ENCODE measurements at places on chromosomes 13 and 19.

DNA sequence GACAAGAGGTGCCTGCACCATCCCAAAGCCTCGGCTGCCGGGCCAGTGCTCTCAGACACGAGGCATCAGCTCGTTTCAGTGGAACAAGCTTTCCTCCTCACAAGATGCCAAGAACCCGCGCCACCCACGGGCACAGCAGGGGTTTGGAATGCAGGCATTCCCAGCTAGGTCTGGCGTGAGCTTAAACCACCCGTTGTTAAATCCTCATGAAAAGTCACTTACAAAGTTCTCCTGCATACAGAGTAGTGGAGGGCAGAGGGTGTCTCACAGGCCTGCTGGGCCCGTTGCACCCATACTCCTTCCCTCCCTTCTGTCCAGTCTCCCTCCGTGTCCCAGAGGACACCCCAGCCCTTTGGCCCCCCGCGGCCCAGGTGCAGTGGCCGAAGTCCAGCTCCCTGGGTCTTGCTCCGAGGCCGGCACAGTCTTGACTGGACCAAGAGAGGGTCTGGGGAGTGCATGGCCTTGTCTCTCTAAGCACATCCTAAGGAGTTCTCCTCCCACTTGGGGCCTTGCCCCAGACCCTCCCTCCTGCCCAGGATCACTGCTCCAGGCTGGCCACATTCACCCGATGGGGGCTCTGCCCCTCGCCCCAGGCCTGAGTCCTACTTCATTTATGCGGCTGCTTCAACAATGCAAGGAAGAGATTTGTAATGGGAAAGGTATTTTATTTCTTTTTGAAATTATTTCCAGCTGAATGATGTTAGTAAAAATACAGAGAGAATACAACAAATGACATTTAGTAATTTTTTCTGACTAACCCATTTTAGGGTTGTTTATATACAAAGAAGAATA, 35.2 kb upstream of the GRTP1 start:
- no peak for DNase-seq

GRCh38 chr19:45668342-45668871, 386 bp downstream of the GIPR start:
- no peak for DNase-seq

GRCh38 chr19:50509366-50509765, 1.6 kb downstream of the JOSD2 start:
- DNase-seq: no peak

DNA sequence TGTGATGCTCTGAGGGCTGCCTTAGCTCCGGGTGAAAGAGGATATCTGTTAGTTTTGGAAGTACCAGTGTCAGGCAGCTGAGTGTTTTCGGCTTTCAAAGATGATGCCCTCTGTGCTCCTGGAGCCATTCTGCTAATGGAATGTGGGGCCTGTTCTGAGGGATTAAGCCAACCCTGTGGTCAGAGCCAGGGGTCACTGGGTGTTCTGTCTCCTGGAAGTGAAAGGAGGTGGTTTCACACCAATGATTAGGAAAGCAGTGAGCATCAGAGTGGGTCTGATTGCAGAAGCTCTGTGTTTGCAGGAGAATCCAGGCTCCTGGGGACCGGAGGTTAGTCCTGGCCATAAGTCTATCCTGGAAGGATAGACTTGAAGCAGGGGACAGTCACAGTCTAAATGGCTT, 94.6 kb downstream of the UQCRFS1 start:
- no peak for DNase-seq

DNA sequence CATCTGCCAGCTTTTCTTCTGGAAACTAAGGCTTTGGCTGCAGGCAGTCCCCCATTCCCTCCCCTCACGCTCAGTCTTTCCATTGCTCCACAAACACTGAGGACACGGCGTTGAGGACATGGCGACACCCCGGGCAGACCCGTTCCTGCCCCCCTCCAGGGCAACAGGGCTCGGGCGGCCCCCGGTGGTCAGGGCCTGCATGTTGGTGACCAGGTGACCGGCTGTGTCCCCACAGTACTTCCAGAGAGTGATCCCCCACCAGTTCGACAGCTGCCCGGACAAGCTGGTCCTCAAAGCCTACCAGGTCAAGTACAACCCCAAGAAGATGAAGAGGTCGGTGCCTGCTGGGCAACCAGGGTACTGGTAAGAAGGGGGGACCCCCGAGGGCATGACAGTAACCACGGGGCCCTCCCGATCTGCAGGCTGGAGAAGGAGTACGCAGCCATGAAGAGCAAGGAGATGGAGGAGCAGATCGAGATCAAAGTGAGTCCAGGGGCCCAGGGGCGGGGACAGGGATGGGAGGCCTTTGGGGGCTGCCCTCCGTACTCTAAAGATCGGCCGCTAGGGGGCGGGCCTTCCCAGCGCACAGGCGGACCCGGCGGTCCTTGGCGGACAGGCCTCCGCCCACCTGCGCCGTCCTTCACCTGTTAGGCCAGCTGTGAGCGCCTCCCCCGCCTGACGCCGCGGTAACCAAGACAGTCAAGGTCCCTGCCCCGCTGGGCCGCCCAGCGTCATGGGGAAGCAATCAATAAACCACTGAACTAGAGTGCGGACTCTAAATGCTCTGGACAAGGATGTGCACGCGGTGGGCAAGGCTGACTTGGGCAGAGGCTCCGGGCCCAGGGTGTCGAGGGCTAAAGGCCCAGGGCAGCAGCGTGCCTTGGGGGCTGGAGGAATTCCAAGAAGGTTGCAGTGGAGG, 21.1 kb downstream of the PRR36 start:
- no peak for DNase-seq

- DNase-seq: no peak
Measured at GRCh38 chr19:41233748-41234240, 14.8 kb downstream of the AXL start.

DNA sequence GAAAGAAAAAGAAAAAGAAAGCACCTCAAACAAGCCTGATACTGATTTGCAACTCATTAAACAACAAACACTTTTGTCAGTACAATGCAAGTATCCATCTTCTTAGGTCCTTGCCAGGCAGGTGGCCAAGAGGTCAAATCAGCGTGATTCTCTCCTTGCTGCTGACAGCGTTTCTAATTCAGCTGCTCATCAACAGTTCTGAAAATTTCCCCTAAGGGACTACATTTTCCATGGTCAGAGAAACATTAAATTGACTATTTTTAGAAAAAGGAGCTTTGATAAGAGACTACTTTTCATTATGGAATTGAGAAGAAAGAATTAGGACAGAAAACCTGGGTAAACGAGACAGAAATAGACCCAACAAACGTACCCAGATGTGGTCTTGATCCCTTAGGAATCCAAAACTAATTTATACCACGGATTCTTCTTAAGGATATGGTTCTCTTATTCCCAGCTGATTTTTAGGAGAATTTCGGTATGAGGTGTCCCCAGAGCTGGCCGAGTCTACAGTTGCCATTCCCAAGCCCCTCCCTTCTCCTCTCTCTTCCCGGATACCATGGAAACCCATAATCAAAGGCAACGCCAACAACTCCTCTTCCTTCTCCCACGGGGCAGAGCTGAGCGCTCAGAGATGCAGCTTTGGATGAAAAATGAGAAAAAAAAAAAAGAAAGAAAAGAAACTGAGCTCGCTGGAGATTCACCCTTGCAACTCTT, 29.5 kb upstream of the CEBPG start:
- no peak for DNase-seq

DNA sequence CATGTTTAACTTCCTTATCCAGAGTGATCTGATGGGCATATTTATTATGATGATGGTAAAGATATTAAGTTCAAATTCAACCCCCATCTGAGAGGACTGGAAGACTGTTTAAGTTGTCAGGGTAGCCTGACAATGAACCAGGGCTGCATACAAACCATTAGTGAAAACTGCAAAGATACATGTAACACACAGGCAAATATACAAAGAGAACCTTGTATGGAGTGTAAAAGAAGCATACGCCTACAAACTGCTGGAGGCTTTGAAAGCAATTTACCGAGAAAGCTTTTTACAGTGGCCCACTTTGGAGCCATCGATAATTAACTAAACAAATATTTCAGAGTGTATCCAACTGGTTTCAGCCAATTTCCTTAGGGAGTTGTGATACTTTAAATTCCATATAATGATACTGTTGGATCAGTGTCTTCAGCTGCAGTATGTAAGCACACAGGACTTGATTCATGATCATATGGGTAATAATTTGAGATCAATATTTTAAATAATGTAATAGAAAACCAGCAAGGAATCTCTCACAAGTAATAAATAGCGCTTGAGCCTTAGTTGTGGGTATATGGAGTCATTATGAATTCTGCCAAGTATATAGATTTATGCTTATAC, 231.5 kb upstream of the SPRY2 start:
- DNase-seq: no peak

DNA sequence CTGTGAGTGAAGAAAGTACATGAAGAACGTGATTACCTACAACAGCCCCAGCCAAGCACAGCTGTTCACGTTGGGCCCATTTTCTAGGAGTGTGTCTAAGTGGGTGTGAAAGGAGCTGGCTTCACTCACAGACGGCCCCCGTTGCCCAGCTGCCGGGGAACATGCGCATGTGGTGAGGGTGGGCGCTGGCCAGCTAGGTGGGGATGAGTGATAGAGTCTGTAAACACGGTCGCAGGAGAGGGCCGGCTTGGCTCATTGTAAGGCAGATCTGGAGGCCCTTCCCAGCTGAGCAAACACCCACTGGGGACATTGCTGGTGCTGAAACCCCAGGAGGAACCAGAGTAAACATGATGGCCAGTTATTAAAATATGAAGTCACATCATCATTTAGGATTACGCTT, 160.5 kb downstream of the TEX29 start:
- DNase-seq: no peak

DNA sequence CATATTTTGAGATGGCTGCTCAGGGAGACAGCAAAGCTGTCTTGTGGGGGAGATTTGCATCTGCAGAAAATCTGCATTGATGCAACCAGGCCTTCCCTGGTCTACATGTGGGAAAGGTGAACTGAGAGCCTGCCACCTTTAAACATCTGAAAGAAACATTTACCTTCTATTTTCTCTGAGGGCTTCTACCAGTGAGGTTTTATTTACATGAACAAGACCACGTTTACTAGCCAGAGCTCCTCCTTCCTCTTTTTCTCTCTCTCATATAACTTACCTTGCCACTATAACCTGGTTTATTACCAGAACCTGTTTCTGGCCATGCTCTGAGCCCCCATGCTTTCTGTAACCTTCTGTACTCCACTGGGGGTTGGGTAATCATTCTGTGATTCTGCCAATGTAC, 14.4 kb upstream of the RUBCNL start:
- DNase-seq: no peak

GRCh38 chr19:14554382-14554812, 17.5 kb downstream of the NDUFB7 start:
- DNase-seq: no peak

DNA sequence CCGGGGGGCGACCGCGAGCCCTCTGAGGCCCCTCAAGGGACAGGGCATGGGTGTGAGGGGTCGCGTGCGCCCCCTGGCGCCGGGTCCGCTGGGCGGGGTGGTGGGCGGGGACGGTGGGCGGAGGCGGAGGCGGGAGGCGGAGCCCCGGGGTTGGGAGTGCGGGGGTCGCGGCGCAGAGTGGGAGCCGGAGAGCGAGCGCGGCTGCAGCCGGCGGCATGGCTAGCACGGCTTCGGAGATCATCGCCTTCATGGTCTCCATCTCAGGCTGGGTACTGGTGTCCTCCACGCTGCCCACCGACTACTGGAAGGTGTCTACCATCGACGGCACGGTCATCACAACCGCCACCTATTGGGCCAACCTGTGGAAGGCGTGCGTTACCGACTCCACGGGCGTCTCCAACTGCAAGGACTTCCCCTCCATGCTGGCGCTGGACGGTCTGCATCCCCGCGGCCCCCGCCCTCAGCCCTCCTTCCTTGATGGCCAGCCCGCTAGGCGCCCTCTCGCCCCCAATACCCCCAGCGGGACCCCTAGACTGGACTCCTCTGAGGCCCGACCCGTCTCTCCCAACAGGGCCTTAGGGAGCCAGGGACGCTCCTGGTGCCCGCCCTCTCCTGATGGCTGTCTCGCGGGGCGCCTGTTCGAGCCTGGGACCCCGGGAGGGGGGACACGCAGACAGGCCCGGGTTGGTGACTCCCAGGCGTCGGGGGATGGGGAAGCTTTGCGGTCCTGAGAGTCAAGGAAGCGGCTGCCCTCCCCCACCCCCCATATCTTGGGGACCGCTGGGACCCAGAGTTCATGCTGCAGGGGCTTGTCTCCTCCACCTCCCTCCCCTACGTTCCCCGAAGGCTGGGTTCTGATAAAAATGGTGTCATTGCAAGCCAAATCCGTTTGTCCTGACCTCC, at the start of gene CLDN10:
Gene CLDN10, plus strand, starts transcription at position 182 of the 903 bp plus-strand sequence. Its CDS starts 34 bp downstream, at position 216.
- no peak for DNase-seq

- no peak for DNase-seq
Measured at GRCh38 chr13:19123502-19123901, 58.1 kb downstream of the TUBA3C start.

GRCh38 chr19:48170817-48171347, 402 bp downstream of the ZSWIM9 start:
- no peak for DNase-seq

DNA sequence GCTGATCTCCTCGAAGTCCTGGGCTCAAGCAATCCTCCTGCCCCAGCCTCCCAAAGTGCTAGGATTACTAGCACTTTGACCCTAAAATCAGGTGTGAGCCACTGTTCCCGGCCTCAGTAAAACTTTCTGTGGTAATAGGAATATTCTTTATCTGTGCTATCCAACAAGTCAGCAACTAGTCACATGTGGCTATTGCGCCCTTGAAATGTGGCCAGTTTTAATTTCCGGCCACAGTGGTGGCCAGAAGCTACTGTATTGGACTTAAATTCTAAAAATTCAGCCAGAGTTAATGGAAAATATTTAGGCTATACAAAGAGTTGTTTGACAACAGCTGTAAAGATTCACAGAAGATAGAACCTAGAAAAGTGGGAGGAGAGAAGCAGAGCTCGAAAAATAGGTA, 30.0 kb downstream of the KEAP1 start:
- no peak for DNase-seq

GRCh38 chr19:45499196-45500180, 1.2 kb downstream of the PPM1N start:
- DNase-seq: no peak

GRCh38 chr13:23805122-23805521, 84.1 kb downstream of the MIPEP start:
- no peak for DNase-seq

GRCh38 chr13:45416516-45417128, 1.6 kb downstream of the SLC25A30 start:
- no peak for DNase-seq

GRCh38 chr19:42465827-42466280, 23.1 kb upstream of the CXCL17 start:
- no peak for DNase-seq

All from esophagus squamous epithelium (tissue), 5 donors.